Renal cortex interstitium (tissue), 15 donors: ENCODE measurements at places on chromosomes 1 and 21. TPM values are rescaled to one million over a fixed set of nuclear protein-coding genes. Genes with fewer than 3 reads are reported as not detected.

The ZBTB18 gene
- 26.9 TPM for polyA plus RNA-seq

The VHLL gene
- not detected for polyA plus RNA-seq

The CD1C gene
- polyA plus RNA-seq, result 1.2 TPM

The KRTAP19-1 gene
- not detected for polyA plus RNA-seq

The CRYAA gene
- not detected for polyA plus RNA-seq

The ZNF496 gene
- 36.6 TPM for polyA plus RNA-seq

The CRP gene
- not detected for polyA plus RNA-seq

The TNFRSF4 gene
- 2.4 TPM for polyA plus RNA-seq

The PLA2G2D gene
- 0.04 TPM for polyA plus RNA-seq

The VASH2 gene
- 22.7 TPM for polyA plus RNA-seq

The SMCP gene
- polyA plus RNA-seq, result not detected

The PAX7 gene
- 0.04 TPM for polyA plus RNA-seq

GRCh38 chr1:59706303-59706599 is 108.5 kb upstream of the HOOK1 start:
- no peak for DNase-seq

DNA sequence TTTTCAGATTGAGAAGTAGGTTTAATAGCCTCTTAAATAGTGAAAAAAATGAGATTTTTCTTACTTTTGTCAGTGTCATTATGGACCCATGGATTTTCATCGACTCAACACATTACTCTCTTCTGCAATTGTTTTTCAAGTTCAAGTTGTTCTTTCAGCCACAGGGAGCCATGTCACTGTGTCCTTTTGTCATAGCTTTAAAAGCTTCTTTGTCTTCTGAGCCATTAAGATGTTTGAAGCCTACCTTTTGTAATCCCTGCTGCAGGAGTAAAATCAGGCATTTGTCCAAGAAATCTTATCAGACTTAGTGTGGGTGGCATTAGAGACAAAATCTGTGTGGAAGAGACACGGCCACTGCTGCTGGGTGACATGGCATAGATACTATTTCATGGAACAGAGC is 92.8 kb upstream of the ZP4 start:
- no peak for DNase-seq

DNA sequence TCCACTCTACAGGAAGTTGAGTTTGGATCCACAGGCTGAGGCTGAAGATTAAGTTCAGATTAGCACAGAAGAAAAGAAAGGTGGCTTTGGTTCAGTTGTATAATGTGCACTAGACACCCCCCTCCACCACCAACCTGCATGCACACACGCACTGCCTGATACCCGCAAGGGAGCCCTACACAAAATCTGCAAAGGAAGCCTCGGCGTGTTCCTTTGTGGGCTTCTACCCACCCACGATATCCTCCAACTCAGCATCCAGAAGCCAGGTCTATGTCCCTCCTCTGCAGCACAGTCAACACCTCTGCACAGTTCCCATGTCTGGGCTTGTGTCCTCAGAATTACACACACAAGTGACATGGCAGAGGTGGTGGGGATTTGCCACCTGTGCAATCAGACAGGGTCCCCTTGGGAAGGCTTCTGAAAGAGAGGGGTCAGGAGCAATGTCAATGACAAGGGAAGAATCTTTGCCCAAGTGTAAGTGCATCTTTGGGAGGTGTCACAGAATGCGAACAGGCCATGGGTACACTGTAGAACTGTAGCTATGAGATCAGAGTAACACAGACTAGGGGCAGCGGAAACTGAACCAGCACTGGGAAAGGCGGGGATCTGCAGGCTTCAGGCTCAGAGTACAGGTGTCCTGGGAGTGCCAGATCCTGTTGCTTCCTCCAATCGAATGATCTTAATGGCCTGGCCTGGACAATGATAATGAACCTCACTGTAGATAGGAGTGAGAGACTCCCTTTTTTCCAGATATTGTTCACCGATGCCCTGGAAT is 148.6 kb upstream of the ETV3 start:
- DNase-seq, result no peak

- no peak for DNase-seq
Measured at GRCh38 chr1:4654764-4655673, 610 bp downstream of the AJAP1 start.

GRCh38 chr1:63640633-63641567 is 47.7 kb downstream of the PGM1 start:
- peak; percentile 35 for DNase-seq

DNA sequence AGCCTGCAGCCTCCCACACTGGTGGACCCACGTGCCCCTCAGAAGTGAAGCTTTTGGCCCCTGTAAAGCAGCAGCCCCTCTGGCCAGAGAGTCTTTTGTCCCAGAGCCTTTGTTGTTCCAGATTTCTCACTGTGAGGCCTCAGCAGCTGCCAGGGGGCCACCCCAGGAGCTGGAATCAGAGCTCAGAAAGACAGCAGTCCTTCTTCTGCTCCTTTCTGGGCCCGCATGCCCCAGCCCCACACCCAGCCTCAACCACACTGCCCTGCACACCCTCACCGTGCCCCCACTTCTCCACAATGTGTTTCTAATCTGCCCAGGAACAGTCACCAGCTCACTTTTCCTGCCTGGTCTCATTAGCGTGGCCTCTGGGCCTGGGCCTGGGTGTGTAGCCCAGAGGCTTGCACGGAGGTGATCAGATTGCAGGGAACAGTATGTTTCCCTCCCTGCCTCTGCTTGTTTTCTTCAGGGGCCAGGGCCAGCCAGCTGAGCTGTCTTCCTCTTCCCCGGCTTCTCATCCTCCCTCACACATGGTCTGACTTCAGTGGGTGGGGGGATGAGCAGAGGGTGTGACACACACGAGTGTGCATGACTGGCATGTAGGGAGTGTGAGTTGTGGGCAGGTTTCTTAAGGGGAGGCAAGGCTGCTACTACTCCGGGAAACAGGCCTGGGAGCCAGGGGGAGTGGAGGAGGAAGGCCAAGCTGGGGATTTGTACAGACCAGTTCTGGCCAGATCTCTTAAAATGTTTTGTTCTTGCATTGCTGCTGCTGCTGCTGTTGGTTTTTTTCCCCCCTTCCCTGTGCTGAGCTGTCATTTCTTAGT is 82.5 kb upstream of the ZNF648 start:
- DNase-seq, result peak; percentile 78

DNA sequence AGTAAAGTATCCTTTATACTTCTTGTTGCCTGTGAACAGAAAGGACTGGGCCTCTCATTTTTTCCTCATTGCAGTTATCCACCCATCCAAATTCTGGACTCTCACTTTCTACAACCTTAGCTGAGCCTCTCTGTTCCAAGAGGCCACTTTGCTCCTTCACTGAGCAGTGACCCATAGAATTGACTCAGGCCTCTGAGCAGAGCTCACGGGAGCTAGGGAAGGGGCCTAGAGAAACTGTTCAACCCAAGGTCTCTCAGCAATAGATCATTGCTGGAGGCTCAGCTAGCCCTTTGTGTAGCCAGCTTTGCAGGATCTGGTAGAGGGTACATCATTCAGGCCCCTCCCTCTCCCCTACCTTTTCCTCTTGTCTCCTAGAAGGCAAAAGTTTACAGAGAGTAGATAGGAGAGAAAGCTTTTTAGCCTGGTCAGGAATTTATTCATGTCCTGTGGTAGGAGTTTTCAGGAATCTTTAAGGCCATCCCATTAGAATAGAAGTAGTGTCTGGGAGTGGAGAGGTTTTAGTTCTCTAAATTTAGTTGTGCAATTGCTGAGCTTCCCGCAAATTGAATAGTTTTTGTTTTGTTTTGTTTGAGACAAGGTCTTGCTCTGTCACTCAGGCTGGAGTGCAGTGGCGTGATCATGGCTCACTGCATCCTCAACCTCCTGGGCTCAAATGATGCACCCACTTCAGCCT is 6.7 kb downstream of the INTS3 start:
- DNase-seq, result no peak

GRCh38 chr1:162091681-162092524 is 22.4 kb downstream of the NOS1AP start:
- DNase-seq, result no peak

DNA sequence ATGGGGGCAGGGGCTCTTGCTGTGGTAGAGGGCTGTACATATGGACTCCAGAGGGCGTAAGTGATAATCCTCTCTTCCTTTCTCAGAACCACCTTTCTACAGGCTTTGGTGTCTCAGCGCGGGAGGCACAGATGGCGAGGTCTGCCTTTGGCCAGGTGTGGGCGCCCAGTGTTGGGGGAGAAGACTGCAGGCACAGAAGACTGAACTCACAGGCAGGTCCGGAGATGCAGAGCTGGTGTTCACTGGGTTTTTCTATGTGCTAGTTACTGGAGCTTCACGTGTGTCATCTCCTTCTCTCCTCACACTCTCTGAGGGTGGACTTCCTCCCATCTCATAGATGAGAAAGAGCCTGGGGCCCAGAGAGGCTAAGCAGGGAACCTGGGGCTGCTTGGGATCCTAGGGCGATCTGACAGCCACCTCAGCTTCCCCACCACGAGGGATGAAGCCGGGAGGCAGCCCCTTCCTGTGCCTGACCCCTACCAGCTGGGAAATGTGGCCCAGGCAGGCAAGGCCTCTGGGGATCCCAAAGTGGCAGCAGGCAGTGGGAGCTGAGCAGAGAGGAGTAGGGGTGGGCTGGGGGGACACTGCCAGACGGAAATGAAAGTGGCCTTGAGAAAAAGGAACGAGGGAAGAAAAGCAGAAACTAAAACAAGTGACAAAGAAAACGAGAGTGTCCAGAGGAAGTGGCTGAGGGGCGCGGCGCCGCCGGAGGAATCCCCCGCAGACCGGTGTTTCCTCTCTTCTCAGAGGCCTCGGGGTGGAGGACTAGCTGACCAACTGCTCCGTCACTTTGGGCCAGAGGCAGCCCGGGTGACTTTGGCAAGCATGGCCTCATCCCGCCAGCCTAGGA is 191.6 kb downstream of the HIVEP3 start:
- no peak for DNase-seq

GRCh38 chr1:35924838-35925237 is 6.1 kb upstream of the AGO3 start:
- DNase-seq, result no peak

GRCh38 chr1:76593618-76594017 is 273.7 kb upstream of the ST6GALNAC5 start:
- no peak for DNase-seq

- no peak for DNase-seq
Measured at GRCh38 chr1:236706183-236706582, 19.9 kb downstream of the ACTN2 start.

DNA sequence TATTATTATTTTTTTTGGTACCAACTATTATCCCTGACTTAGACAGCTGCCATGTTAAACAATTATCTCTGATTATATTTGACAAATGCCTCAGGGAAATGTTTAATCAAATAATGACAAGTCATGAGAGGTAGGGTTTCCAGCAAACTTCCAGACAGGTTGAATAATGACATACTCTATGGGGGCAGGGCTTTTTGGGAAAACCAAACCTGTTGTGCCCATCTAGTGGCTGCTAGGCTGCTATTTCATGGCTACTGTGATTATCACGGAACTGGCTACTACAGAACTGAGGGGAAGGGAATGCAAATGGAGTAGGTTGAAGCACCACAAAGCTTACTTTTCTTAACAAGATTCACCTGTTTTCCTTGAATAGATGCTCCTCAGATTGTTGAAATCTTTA is 77.6 kb downstream of the DUSP10 start:
- no peak for DNase-seq

GRCh38 chr1:179910934-179911333 is 28.8 kb downstream of the TOR1AIP1 start:
- DNase-seq, result no peak

DNA sequence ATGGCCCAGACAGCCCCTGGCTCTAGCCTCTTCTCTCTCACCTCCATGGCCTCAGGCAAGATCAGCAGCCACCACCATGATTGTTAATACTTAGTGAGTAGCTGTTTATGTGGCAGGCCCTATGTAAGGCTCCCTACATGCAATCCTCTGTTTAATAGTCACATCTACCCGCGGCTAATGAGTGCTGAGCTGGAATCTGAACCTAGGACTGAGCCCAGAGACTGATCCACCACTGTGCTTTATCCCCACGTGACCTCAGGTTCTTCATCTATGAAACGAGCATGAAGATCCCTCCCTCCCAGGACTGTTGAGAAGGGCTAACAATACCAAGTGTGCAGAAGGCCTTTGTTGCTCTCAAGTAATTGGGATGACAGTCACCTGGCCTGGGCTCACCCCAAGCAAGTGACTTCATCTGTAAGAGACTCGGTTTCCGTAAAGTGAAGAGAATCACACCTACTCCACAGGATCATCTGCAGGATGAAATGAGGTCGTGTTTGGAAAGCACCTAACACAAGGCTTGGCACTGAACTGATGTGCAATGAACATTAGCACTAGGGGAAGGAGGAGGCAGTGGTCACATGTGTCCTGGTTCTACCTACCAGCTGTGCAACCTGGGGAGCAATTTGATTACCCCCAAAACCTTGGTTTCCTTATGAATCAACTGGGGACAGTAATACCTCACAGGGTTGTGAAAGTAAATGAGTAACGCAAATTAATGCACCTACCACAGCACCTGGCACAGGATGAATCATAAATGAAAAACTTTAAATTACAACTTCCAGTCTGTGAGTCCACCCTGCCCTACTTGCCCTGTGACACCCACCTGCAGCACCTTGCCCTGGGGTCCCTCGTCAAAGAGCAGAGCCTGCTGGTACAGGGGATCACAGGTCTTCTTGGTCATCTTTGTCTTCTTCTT is 37.2 kb downstream of the RIMS3 start:
- no peak for DNase-seq

DNA sequence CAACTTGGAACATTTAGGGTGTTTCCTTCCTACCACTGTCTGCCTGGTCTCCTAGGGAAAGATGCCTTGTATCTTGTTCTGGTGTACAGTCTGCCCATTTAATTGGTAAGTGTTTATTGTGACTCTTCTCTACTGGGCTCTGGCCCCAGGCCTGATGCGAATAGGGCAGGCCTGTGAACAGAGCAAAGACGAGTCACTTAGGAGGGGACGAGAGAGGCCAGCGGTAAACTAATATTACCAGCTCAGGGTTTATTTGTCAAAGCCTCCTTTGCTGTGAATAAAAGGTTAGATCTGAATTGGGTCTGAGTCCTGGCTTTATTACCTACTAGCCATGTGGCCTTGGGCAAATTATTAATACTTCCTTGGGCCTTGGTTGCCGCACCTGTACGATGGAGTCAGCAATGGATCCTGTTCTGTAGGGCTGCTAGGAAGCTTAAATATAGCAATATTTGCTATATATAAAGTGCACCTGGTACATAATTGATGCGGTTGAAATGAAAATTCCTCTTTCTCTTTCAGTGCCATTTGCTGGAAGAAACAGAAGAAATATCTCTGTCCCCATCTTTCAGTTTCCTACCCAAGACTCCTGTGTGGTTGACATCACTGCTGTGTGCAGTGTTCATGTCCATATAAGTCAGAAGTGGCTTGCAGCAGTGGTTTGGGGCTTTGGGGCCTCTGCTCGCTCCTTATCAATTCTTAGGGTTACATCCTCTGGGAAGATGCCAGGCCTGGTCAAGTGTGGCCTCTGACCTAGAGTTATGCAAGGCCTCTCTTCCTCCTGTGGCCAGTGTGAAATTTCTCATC is 32.4 kb downstream of the MAPKAPK2 start:
- no peak for DNase-seq
